ENCODE measurements at places on chromosomes 3 and 15. TPM values are rescaled to one million over a fixed set of nuclear protein-coding genes. Genes with fewer than 3 reads are reported as not detected.
A peak's percentile ranks its signal among the peaks of the same experiment; 100 is the strongest.

PRRT3 gene
- total RNA-seq, result 4.8 TPM

- H3K27me3 ChIP-seq, result no peaks in the 10 kb centered on the region
- no peaks in the 10 kb centered on the region for H3K36me3 ChIP-seq
- no peak overlapping the region for H3K27ac ChIP-seq
- DNase-seq, result no peak
- H3K4me3 ChIP-seq, result no peak overlapping the region
These were observed 107.9 kb upstream of the ALDH1A3 start for GRCh38 chr15:100771746-100772145.

DNA sequence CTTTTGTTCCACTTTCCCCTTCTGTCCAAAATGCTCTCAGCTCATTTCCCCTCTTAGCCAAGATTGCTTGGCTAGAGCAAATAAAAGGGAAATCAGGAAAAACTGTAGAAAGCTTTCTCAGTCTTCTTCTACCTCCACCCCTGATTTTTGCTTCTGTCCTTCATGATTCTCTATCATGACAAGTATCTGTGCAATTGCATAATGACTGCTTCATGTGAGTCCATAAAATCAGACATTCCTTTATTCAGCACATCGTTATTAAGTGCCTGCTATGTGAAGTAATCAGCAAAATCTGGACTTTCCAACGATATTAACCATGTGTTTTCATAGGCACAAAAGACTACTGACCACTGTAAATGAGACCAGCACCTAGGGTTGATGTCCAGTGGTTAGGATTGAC lies 321.5 kb upstream of the CBLB start:
- no peaks in the 10 kb centered on the region for H3K27me3 ChIP-seq
- no peak overlapping the region for H3K27ac ChIP-seq
- H3K4me3 ChIP-seq, result no peak overlapping the region
- DNase-seq, result no peak

GRCh38 chr15:67547836-67548235 lies 5.3 kb downstream of the MAP2K5 start:
- H3K27me3 ChIP-seq, result no peaks in the 10 kb centered on the region
- H3K4me3 ChIP-seq, result no peak overlapping the region
- H3K4me1 ChIP-seq, result peaks cover 39% of the 10 kb centered on the region
- no peak overlapping the region for H3K27ac ChIP-seq
- DNase-seq, result no peak
- H3K36me3 ChIP-seq, result peaks cover 14% of the 10 kb centered on the region

CPLX3 gene
- 0.19 TPM for total RNA-seq

GRCh38 chr15:26660241-26660640 lies 112.6 kb downstream of the GABRB3 start:
- H3K36me3 ChIP-seq, result no peaks in the 10 kb centered on the region
- no peak for DNase-seq
- H3K27ac ChIP-seq, result no peak overlapping the region
- no peaks in the 10 kb centered on the region for H3K4me1 ChIP-seq
- H3K4me3 ChIP-seq, result no peak overlapping the region

GRCh38 chr3:115092220-115092791 lies 54.8 kb downstream of the ZBTB20 start:
- DNase-seq, result peak; percentile 65
- H3K36me3 ChIP-seq, result no peaks in the 10 kb centered on the region
- H3K4me3 ChIP-seq, result no peak overlapping the region
- peaks cover 5% of the 10 kb centered on the region for H3K4me1 ChIP-seq
- H3K27me3 ChIP-seq, result no peaks in the 10 kb centered on the region
- no peak overlapping the region for H3K27ac ChIP-seq

SPRED1 gene
- total RNA-seq, result 0.29 TPM

DNA sequence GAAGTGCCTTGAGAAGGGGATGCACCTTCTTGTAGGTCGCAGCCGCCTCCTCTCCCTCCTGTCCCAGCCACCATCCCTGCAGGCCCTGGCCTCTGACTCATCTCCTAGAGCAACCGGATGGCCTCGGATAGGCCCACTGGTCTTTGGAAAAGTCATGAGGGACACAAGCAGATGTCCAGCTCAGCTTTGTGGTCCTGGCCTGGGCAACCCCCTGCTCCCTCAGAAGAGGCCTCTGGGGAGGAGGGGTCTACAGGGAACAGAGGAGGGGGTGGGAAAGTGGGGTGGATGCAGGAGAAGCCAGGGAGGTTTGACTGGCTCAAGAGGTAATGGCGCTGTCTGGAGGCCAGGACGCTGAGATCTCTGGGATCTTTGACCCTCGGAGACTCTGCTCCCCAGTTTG lies 259.2 kb upstream of the TLE3 start:
- no peak overlapping the region for H3K4me3 ChIP-seq
- H3K4me1 ChIP-seq, result no peaks in the 10 kb centered on the region
- DNase-seq, result no peak
- no peaks in the 10 kb centered on the region for H3K36me3 ChIP-seq

All from activated CD4-positive, alpha-beta T cell treated with anti-CD3 and anti-CD28 coated beads, Interleukin-2, amount 10 ng/mL, durations not matched to agents 7 days and 5 days (primary cell).